Activated T-cell treated with anti-CD3 and anti-CD28 coated beads for 48 hours (primary cell): ENCODE measurements at places on chromosomes 7 and 10.

GRCh38 chr10:4383651-4384098, 442.3 kb upstream of the AKR1E2 start:
- no peak for DNase-seq

GRCh38 chr7:155361947-155362346, 64.3 kb downstream of the INSIG1 start:
- DNase-seq, result no peak

DNA sequence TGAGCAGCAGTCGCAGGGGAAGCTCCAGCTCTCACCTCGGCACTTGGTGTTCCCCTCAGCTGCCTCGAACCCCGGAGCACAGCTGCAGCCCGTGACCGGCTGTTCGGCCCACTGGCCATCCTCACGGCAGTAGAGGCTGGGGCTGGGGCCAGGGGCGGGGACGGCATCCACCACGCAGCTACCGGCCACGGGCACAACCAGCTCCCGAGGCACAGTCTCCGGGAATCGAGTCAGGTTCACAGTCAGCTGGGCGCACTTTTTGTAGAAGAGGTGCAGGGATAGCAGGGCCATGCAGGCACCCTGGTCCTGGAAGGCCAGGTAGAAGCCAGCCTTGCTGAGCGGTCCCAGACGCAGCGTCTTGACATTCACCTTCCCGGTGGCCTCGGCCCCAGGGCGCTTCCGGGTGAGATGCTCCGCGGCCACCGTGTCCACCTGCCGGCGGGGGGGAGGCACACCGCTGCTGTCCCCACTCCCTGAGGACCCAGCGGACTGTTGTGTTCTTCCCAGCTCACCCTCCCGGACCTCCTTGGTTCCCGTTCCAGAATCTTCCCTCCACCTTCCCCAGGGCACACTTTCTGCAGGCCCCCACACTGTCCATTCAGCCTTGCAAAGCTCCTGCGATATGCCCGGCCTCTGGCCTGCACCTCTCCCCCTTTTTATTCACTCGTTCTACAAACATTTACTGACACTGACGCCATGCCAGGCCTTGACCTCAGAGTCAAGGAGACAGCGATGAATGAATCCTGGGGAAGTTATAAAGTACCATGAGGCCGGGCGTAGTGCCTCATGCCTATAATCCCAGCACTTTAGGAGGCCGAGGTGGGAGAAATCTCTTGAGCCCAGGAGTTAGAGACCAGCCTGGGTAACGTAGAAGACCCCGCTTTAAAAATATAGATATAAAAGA, 4.8 kb downstream of the EPHB4 start:
- DNase-seq, result no peak

DNA sequence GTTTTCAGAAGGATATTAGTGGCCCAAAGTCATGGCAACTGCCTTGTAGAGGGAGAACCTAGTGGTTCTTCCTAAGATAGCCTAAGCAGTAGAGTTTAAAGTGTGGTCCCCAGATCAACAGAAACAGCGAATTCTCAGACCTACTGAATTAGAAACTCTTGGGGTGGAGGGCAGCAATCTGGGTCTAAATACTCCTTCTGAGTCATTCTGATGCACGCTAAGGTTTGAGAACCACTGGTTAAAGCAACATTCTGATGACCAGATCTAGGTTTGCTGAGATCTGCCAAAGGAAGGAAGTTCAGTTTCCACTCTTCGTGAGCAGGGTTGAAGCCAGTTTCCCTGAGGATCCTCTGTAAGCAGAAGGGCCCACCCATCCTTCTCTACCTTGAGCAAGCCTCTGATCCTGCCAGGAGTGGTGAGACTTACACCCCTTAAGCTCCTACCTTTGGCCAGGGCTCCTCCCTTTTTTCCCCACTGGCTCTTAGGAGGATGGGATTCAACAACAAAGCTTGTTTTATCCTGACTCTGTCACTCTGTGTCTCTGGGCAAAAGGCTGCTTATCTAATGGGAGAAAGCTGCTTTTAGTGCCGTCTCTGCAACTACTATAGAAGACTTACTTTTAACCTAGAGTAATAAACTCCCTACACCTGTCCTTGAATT, 26.8 kb upstream of the TRUB1 start:
- no peak for DNase-seq

- no peak for DNase-seq
Observed at GRCh38 chr7:5489991-5490536, 66.4 kb upstream of the TNRC18 start.

DNA sequence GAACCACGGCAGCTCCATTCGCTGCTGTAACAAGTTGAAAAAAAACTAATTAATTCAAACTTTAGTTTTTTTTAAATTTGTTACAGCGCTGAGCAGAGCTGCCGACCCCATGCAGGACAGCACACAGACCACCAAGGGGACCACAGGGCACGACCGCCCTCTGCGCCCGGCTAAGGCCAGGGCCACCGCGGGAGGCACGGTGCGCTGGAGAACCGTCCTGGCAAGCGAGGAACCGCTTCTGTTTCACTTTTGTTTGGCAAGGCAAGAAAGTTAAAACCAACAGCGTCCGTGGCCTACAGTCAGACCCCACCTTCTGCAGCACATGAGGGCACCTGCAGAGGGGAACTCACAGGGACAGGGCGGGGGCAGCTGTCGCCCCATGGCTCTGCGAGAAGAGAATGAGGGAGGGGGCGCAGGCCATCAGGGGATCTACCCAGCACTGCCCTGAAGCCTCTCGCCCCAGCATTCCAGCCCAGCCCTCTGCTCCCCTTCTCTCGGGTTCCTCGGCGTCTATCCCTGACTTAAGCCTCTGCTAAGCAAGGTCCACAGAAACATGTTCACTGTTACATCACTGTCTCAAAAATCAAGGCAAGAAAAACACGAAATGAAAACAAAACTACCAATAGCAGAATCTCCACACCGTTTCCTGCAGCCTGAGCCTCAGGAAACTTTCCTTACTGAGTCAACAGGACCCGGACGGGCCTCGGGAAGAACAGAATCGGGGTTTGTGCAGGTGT, 204.4 kb downstream of the DIP2C start:
- no peak for DNase-seq

DNA sequence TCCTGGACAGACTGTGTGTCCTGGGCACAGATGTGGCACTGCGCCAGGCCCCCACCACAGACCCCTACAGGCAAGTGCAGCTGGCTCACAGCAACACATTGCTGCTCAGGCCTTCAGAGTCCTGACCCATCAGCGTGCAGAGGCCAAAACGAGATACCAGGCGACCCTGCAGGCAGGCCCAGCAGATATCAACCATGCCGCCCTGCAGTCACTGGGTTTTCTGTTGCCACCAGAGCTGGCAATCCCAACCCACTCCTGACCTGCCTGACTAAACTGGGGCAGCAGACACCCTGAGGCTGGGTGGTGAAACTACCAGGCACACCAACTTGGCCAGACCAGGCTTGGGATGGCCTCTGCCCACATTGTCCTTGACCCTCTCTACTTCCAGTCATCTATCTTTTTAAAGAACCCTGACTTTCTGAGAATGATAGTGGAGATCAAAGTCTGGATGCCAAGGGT, 20.3 kb downstream of the ZCCHC24 start:
- DNase-seq, result no peak

DNA sequence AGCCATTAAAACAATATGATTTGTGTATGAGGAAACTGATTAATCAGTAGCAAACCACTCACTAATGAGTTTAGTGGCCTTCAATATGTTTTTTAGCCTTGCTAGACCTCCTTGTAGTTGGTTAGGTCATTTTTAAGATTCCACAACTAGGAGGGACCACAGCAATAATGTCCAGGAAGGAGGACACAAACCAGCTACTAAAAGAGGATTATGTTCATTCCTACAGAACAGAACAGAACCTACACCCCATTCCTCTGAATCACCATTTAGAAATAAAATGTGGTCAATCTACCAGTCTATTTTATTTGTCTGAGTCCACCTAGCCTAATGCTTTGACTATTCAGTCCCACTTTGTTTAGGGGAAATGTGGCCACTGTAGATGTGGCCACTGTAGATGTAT, 226.3 kb downstream of the GLI3 start:
- DNase-seq, result no peak

- no peak for DNase-seq
Observed at GRCh38 chr10:111986079-111986478, 197.5 kb downstream of the GPAM start.

DNA sequence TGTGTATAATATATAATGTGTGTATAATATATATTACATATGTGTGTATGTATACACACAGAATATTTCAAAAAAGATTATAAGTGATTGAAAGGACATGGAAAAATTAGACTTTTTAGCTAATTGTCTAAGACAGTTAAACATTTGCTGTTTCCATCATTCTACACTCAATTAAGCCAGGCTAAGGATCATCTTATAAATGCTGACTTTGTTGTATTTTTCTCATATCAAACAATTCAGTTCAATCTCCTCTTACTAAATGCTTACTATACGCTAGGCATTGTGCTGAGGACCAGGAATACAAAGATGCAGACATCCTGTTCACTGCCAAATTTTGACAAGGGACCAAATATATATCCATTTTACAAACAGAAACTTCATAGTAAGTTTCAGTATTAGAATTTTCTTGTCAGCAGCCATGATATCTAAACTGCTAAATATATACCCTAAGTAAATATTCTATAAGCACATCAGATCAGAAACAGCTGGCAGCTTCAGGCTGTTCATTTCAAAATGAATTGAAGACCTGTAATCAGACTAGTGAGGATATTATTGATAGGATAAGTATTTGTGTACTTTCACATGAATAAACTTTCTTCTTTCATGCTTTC, 10.3 kb upstream of the LRRN3 start:
- no peak for DNase-seq

GRCh38 chr10:84478151-84478550, 149.8 kb downstream of the CCSER2 start:
- DNase-seq, result no peak

DNA sequence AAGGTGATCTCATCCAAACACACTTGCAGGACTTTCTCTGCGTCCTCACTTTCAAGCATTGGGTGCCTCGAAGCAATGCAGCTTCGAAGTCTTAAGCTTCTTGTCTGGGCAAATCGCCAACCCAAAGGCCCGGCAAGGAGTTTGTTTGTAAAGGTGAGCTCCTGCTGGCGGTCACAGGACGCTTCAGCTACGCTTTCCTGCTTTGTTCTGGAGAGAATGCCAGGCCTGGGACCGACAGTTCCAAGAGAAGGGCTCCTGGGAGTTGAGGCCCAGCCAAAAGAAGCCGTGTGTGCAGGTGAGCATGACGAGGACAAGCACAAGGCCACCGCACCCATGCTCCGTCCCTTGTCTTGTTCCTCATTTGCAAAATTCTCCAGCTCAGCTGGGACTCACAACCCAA, 106.6 kb upstream of the DOCK1 start:
- DNase-seq, result no peak

DNA sequence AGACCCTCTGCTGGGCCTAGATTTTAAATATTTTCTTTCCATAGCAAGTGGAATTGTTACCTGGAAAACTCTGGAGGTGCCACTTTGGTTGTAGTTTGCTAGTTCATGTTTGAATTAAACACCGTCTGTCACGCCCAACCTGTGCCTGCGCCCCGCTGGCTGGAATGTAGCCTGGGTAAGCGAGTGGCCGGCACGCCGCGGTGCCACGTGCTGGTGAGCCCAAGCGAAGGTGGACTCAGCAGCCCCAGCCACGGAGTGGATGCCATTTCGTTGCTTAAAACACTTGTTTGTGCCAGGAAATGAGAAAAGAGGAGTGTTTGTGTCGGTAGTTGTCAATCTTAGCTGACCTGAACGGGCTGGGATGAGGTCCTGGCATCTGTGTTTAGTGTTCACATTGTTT, 2.7 kb downstream of the GET4 start:
- DNase-seq, result no peak

- no peak for DNase-seq
Observed at GRCh38 chr7:117155694-117156093, 167.2 kb downstream of the WNT2 start.

DNA sequence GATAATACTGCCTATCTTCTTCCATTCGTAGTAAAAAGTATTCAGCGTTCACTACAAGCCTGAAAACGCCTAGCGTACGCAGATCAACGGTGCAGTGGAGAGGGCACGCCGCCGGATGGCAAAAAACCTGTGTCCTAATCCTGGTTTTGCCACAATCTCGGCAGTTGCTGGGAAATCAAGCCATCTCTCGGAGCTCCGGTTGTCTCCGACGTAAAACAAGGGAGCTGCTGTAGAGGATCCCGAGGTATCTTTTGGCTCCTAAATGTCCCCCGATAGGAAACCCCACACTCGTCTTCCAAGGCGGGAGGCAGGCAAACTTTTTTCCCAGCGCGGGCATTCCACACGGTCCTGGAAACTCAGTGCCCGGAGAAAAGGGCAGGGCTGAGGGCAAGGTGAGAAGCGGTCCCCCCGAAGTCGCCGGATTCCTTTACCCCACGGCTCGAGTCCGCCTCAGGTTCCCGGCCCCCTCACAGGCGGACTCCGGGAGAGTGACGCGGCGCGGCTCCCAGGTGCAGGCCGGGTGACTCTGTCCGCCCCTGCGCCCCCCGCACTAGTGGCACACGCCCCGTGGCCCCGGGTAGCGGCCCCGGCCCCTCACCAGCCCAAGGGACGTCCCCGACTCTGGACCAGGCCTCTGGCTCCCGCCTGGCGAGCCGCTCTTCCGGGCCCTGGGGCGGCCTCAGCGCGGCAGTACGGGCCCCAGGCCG, 649 bp downstream of the IDE start:
- peak; percentile 34 for DNase-seq

DNA sequence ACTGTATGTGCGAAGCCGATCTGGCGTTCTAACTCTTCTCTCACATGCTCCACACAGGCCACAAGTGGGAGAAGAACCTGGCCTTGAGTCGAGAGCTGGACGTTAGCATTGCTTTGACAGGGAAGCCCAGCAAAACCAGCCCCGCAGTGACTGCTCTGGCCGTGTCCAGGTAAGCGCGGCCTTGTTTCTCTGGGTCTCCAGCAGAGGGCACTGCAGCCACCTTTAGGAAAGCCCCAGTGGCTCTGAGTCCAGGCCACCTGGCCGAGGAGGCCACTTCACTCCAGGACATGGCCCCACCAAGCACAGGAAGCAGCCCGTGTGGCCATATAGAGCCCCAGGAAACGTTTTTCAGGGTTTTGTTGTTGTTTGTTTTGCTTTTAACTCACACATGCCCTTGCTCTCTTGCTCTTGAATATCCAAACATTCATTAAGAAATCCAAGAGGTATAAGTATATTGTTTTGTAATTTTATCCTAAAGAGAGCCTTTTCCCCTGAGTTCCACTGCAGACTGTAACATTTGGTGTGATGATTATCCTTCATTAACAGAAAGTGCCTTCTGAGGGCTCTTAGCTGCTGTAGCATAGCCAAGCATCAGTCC, 41.8 kb upstream of the LRRC18 start:
- peak; percentile 29 for DNase-seq

GRCh38 chr7:80942261-80943041, 23.6 kb upstream of the SEMA3C start:
- DNase-seq, result no peak

DNA sequence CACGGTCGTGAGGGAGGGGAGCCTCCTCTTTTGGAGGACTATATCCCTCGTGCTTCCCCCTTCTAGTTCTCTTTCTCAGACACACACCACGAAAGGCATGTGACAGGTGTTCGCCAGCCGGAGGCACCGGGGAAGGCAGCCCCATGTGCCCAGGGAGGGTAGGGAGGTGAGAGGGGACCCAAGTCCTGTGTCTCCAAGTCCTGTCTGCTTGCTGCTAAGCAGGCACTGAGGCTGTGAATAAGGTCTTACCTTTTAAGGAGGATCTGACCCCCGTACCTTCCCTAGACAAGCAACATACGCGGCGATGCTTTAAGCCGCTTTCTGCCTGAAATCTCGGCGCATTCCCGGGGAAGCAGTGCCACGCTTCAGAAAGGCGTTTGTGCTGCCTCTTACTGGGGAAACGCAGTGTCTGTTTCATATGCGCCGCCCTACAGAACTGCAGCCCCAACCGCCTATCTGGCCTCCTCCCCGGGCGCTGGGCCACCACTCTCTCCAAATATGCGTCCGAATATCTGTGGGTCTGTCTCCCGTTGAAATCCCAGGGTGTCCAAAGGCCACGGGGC, 770 bp downstream of the PLXNA4 start:
- no peak for DNase-seq

- no peak for DNase-seq
Observed at GRCh38 chr10:24974976-24975375, 22.6 kb upstream of the PRTFDC1 start.
